ENCODE measurements at places on chromosomes 2 and 18.

GRCh38 chr2:205802065-205802464, 119.8 kb downstream of the NRP2 start:
- DNase-seq: no peak

DNA sequence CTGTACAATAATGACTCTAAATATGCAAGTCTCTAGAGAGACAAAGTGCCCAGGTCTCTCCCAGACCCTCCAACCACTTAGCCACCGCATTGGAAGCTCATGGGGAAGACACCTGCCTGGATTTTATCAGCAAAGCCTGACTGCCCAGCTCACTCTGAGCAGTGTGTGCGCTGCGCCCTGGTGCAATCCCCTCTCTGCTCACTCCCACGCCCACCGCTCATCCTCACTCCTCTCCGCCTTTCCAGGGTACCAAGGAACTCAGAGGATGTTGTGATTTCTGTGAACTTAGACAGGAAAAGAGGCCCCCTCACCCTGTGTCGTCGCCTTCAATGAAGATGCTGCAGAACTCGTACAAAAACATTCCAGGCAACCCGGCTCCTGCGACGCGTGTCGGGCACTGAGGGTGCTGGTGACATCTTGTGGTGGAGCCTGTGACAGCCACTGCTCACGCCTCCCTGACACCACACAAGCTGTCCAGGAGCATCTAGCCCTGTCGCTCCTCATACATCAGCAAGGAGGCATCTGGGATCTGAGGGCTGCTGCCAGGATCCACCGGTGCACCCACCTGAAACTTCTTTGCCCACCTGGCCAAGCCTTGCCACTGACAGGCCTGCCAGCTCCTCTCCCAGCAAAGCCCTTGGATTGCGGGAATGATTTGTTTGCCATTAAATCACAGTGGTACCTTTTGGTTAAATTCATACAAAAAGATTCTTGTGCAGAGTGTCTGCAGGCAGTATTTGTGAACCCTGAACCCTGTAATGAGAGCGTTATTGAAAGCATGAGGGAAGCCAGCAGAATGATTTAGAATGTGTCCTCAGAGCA, 220.4 kb downstream of the ZNF516 start:
- DNase-seq: no peak

DNA sequence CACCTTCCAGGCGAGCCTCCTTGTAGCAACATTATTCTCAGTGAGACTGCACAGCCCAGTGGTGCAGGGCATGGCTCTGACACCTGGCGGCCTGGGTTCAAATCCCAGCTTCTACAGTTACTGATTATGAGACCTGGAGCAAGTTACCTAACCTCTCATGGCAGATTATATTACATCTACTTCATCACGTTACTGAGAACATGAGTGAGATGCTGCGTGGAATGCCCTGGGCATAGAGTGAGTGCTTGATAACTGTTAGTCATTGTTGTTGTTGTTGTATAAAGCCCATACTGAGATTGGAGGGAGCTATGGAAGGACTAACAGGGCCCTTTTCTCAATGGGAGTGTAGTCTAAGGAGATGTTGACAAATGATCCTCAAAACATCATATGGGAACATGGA, 18.7 kb downstream of the PLCD4 start:
- DNase-seq: no peak

DNA sequence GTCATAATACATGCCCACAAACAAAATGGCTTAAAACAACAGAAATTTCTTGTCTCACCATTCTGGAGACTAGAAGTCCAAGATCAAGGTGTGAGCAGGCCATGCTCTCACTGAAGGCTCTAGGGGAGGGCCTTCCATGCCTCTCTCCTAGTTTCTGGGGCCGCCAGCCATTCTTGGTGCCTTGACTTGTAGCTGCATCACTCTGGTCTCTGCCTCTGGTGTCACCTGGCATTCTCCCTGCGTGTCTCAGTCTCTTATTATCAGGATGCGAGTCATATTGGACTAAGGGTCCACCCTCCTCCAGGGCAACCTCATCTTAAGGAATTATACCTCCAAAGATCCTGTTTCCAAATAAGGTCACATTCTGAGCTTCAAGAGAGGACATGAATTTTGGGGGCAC, 76.1 kb downstream of the KCNF1 start:
- DNase-seq: no peak

- no peak for DNase-seq
Measured at GRCh38 chr2:220053919-220054318, 426.5 kb downstream of the SLC4A3 start.

DNA sequence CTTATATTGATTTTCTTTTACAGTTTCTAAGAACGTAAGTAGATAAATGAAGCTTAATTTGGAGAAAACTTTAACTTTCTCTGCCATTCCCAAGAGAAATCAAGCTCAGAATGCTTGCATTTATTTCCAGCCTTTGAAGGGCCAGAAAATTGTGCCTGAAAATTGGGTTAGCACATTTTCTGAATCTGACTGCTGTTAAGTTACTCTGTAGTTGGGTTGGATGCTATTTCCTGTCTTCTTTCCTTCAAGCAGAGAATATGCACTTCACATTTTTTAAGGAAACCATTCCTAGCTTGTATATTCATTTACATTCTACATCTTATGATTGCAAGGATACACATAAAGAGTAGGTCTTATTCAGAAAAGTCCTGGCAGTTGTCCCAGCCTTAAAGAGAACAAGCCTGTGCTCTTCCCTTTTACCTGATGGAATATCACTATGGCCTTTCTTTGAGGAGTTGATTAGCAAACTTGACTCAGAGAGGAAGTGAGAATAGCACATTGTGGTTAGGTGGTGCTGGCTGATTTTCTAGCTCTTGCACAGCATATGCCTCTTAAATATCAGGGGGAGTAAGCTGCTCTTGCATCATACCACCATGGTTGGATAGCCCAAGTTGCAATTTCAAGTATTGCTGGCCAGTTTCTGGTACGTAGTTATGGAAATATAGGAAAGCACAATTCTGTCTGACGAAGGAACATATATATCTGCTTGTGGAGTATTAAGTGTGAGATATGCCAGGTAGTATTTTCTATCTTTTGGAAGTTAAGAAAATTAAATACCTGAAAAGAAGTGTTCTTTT, 133.7 kb downstream of the COMMD1 start:
- DNase-seq: peak; percentile 34

DNA sequence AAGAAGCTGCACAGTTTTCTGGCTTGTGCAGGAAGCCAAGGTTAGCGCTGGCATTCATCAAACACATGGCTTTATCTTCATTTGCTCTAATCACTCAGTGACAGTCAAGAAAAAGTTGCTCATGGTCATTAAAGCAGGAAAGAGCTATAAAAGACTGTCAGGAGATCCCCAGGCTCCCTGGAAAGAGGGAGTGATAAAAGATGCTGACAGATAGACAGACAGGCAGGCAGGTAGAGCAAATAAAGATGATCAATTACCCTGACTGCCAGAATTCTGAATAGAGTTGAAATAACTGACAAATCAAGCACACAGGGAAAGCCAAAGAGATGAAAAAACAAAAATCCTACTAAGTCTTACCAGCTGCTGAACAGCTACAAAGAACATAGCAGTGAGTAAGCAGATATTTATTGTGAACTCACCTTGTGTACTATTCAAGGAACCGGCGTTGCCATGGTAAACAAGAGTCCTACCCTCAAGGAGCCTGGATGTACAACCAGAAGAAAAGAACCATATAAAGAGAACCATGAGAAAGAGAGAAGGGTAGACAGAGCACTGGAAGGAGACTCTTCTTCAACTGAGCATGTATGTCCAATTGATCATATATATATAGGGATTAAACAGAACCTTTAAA, 68.0 kb downstream of the RNF152 start:
- DNase-seq: peak; percentile 38

DNA sequence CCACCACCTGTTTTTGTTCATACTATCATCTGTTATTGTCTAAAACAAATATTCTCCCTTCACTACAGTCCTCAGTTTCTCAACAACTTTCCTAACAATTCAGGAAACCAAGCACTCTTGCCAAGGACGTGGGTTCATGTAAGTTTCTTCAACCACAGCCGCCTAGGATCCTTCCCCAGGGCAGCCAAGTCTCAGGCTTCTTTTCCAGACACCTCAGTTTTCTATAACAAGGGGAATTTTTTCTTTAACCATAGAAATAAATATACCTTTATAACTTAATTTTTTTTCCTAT, 39.4 kb upstream of the AGPS start:
- peak; percentile 84 for DNase-seq

- peak; percentile 61 for DNase-seq
Measured at GRCh38 chr2:6556755-6557154, 309.0 kb downstream of the CMPK2 start.

DNA sequence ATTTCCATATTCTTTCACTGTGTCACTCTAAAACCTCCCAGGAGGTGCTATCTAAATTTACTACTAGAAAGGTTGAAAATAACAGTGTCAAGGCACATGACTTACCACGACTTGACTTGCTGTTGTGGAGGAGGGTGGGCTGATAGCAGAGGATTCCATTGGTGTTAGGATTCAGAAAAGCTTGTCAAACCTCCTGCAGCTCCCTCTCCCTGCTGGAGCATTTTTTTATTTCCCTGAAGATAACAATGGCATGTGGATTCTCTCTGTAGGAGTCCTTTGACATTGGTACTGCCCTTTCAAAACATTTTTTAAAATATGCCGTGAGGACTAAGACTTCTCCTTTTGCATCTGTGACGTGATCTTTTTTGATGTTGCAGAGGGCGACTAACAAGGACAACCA, 696.9 kb upstream of the GYPC start:
- DNase-seq: no peak

GRCh38 chr2:129469871-129470270, 509.6 kb upstream of the RAB6C start:
- no peak for DNase-seq

DNA sequence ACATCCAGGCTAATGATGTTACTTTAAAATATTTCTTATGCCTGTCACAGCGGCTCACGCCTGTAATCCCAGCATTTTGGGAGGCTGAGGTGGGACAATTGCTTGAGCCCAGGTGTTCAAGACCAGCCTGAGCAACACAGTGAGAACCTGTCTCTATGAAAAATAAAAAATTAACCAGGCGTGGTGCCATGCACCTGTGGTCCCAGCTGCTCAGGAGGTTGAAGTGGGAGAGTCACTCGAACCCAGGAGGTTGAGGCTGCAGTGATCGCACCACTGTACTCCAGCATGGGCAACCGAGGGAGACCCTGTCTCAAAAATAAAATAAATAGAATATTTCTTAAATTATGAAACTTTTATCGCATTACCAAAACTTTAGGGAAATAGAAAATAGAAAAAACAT, 28.1 kb upstream of the ACTR3 start:
- DNase-seq: no peak

- no peak for DNase-seq
Measured at GRCh38 chr2:119486196-119486827, 38.0 kb downstream of the SCTR start.

DNA sequence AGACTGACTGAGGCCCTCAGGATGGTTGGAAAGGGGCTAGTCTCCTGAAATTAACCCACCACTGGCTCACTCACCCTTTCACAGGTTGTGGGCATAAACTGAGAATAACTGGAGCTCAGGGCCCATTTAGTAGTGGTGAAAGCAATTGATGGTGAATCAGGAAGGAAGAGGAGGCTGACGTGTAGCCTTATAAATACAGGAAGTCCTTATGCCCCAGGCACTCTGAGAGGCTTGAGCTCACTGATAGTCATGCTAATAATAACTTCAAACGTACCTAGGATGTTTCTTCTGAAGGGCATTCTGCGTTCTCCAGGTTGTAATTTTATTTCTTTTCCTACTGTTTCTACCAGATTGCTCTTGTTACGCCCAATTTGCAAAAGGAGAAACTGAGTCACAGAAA, 328.4 kb downstream of the CLIP4 start:
- DNase-seq: no peak

DNA sequence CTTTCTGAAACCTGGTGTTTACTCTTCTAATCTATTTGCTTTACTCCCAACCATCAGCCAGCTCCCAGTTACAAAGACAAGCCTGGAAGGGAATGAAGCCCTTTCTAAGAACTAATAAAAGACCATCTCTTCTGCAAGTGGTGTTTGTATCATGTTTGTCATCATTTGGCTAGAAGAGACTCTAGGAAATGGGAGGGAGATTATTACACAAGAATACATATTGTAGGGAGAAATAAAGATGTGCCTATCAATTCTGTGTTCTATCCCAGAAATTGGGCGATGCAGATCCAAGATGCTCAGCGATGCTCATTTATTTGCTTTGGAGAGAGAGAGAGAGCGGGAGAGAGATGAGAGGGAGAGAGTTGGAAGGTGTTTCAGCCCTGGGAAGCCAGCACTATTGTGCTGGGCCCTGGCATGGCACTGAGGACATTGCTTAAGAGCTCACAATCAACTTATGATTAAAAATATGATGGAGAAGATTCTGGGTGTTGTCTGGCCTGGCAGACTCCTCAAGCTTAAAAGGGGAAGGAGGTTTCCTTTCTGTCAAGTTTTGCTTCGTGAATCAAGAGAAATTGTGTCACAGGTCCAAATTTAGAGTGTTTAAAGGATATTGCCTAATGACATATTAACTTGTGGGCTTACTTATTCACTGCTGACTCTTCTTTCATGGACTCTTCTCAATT, 41.8 kb upstream of the AFF3 start:
- no peak for DNase-seq

DNA sequence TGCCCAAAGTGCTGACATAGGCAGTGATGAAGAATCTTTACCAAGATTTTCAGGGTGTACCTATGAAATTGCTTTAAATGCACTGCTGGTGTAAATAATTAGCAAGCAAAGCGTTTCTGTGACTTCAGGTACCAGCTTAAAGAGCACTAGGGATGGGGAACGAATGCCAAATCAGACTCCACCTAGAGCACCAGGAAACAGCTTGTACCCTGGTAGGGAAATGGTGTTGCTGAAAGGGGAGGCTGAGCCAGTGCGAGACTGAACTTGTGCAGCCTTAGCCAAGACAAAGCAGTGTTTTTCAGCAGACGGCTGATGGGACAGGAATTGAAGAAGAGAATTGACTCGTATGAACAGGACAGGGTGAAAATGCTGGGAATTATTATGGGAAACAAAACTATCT, 65.6 kb downstream of the TWSG1 start:
- DNase-seq: no peak

- DNase-seq: no peak
Measured at GRCh38 chr2:23953625-23954024, 13.4 kb downstream of the UBXN2A start.

DNA sequence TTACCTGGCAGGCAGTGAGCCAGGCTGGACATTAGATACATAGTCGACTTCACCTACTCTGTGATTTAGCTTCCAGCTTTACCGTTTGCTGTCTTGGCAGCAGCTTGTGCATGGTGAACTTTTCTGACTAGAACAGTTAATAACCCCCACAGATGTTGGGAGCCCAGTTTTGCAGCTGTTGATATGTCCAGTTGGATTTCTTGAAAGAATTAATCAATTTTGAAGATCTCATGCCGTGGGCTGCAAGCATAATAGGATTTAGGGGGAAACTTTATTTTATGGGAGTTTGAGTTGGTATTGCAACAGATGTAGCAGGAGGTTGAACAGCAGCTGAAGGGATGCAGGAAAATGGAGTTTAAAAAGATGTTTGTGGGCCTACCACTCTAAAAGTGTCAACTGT, 13.8 kb downstream of the MYO1B start:
- no peak for DNase-seq

Data from adipocyte (in vitro differentiated cells).